Right lobe of liver (tissue), 6 donors: ENCODE measurements at places on chromosomes 2 and 18.
A peak's percentile ranks its signal among the peaks of the same experiment; 100 is the strongest.

DNA sequence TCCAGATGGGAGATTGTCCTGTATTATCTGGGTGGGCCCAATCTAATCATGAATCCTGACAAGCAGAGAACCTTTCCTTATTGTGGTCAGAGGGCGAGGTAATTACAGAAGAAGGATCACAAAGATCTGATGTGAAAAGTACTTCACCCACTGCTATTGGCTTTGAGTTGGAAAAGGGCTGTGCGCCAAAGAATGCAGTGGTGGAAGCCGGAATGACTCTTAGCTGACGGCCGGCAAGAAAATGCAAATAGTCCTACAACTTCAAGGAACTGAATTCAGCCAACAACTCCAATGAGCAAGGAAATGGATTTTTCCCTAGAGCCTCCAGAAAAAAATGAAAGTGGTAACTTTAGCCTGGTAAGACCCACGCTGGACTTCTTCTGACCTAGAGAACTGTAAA is 67.3 kb downstream of the CTNNA2 start:
- DNase-seq = no peak

- DNase-seq = peak; percentile 82
Observed at GRCh38 chr2:169479257-169480078, at the start of gene BBS5. Gene BBS5 (plus strand): TSS chr2:169479494. CDS start chr2:169479554, 60 bp downstream.

DNA sequence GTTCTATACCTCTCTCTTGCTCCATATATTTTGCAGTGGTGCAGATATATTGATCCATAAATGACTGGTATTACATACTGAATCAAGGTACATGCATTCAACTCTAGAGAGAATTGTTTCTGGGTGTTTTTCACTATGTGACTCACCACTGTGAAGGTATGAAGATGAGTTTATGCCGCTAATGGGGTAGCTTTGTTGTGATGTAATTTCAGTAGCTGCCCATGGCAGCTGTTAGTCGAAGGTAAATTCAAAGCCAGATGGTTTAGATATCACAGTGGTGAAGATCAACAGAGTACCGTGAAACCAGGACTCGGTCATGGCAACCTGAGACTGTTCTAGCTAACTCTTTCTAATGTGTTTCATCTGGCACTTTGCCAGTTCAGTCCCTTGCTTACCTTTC is 50.4 kb downstream of the PKP4 start:
- no peak for DNase-seq

DNA sequence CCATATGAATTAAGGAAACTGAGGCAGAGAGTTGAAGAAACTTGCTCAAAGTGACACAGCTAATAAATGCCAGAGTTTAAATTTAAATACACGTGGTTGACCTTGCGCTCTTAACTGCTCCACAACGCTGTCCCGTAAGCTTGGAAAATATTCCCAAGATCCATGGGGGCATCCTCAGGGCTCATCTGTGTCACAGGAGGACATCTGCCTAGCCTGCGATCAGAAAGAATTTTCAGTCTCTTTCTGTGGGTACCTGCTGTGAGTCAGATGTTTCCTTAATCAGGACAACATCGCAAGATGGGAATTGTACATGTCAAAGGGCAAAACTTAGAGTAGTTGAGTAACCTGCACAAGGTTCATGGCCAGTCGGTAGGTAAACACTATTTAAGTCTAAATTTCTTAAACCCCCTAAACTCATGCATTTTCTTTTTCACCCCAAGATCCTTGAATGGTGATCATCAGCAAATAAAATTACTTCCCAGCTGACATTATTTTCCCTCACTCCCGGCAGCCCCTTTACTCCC is 1.4 kb downstream of the CMPK2 start:
- no peak for DNase-seq

DNA sequence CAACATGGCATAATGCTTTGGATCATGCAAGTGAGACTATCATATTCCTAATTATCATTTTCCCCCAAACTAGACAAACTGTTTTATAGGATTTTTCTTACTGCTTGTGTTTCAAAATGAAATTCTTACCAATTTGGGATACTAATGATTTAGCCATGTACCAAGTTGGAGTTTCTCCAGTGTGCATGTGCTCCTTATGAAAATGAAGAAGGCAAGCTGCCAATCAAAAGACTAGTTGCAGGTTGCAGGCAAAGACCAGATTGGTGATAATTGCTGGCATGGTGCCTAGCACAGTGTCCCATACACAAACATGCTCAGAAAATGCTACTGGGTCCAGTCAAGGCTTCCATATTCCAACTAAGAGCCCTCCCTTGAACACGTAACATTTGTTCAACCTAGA is 771.8 kb upstream of the FANCL start:
- DNase-seq = no peak

GRCh38 chr18:45373286-45373880 is 241.9 kb upstream of the SLC14A2 start:
- no peak for DNase-seq

DNA sequence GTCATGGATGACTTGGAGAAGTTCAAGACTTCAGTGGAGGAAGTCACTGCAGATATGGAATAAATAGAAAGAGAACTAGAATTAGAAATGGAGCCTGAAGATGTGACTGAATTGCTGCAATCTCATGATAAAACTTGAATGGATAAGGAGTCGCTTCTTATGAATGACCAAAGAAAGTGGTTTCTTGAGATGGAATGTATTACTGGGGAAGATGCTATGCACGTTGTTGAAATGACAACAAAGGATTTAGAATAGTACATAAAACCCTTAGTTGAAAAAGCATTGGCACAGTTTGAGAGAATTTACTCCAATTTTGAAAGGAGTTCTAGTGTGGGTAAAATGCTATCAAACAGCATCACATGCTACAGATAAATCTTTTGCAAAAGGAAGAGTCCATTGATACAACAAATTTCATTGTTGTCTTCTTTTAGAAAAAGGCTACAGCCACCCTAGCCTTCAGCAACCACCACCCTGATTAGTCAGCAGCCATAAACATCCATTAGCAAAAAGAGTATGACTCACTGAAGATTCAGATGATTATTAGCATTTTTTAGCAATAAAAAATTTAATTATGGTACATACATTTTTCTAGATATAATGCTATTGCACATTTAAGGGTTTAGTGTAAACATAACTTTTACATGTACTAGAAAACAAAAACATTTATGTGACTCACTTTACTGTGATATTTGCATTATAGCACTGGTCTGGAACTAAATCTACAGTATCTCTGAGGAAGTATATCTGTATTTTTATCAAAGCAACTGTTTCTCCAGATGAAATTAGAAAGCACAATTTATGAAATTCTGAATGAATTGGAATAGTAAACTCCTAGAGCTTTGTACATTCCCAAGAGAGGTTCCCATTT is 110.5 kb upstream of the TACR1 start:
- no peak for DNase-seq

- no peak for DNase-seq
Observed at GRCh38 chr18:59945544-59945943, 45.7 kb downstream of the PMAIP1 start.

DNA sequence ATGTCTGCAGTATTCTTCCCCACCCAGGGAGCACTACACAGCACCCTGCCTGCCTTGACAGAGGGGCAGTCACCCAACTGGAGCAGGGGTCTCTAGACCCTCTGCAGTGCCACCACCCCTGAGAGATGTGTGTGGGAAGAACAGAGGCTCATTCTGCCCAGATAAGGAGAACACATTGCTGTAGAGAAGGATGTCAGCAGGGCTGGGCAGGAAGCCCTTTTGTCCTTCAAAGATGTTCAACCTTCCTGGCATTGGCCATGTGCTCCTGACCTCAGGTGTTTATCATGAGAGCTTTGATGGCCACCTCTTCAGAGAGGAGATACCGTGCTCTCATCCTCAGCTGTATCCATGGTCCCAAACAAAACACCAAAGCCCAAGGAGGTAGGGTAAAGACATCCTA is 4.6 kb upstream of the TEX51 start:
- DNase-seq = no peak
